ENCODE measurements at places on chromosomes 5 and 9.

GRCh38 chr5:152118676-152119470, 194.2 kb upstream of the GLRA1 start:
- DNase-seq = no peak

DNA sequence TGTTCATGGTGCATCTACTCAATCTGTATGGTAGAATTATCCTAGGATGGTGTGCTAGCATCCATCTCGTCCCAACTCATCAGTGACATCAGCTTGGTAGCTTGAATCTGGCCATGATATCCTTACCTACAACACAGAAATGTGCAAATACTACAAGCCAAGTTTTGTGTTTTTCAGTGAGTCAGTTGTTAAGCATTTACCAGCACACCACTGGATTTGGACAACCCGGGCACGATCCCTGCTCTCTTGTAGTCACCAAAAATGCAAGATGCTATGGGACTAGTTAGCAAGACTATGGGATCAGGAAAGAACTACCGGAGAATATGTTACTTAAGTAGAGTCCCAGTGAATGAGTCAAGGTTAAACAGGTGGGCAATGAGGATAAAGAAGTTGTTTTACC, 32.1 kb upstream of the ZNF354B start:
- no peak for DNase-seq

GRCh38 chr5:151248651-151249050, 4.3 kb upstream of the GM2A start:
- no peak for DNase-seq

- no peak for DNase-seq
Observed at GRCh38 chr9:98168153-98168780, 24.2 kb downstream of the CORO2A start.

GRCh38 chr9:126773004-126773607, 31.7 kb upstream of the ZBTB43 start:
- peak; percentile 60 for DNase-seq

GRCh38 chr9:73179589-73179988, 27.9 kb downstream of the ANXA1 start:
- no peak for DNase-seq

DNA sequence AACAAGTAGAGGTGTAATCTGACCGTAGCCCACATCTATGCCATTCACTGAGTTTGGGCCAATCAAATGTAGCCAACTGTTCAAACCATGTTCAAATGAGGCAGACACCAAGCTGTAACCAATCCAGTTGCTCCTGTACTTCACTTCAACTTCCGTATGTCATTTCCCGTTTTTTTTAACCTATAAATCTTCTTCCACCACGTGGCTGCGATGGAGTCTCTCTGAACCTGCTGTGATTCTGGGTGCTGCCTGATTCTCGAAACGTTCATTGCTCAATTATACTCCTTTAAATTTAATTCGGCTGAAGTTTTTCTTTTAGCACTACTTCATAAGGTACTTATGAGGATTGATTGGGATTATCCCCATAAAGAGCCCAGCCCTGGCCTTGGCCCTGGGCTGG, 179.7 kb downstream of the PIK3R1 start:
- no peak for DNase-seq

- DNase-seq = no peak
Observed at GRCh38 chr5:16673241-16674201, 56.7 kb upstream of the RETREG1 start.

- DNase-seq = no peak
Observed at GRCh38 chr9:92669527-92669889, 423 bp downstream of the IPPK start.

- DNase-seq = no peak
Observed at GRCh38 chr5:172533058-172533398, 78.7 kb upstream of the SH3PXD2B start.

DNA sequence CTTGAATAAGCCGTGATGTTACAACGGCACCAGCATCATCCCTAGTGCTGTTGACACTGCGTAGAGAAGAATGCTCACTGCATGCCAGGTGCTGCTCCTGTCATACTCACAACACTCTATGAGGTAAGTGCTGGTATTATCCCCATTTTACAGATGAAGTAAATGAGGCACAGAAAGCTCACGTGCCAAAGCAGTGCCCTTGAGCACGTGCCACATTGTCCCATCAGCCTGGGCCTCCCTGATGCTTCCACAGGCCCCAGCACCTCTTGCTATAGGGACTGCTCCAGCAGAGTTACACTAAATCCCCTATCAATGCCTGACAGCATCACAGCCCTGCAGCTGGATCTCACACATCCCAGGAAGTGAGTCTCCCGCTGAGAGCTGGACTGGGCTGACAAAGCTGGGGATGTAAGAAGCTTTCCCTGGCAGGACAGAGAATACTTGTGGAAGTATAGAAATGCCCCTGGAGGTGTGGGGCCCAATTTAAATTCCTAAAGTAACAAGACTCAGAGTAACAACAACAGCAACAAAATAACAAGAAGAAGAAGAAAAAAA, 216.1 kb downstream of the FSTL4 start:
- no peak for DNase-seq

DNA sequence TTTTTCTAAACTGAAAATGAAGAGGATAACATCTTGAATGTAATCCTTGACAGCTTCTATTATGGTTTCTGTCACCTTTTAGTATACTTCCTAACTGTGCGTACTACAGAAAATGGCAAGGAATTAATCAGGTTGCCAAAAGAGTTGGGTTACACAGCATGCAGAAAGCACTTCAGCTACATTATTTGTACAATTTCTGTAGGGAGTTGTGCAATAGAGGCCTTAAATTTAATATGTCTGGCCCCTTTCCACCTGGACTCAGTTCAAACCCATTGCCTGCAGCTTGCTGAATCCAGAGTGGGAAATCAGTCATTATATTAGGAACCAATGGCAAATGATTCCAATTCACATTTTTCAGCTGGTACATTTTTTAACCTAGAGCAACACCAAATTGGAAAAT, 549.7 kb downstream of the CSNK1G3 start:
- no peak for DNase-seq

GRCh38 chr9:127223810-127224177, 40.8 kb upstream of the GARNL3 start:
- DNase-seq = no peak

DNA sequence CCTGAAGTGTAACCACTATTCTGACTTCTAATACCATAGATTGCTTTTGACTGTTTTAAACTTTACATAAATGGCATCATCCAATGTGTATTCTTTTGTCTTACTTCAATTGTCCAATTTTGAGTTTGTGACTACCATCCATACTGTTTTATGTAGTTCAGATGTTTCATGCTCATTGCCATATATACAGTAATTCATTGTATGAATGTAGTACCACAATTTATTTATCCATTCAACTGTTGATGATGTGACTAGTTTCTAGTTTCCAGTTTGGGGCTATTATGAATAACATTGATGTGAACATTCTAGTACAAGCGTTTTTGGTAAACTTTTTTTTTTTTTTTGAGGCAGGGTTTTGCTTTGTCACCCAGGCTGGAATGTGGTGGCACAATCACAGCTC, 55.1 kb downstream of the HMGCS1 start:
- DNase-seq = no peak

DNA sequence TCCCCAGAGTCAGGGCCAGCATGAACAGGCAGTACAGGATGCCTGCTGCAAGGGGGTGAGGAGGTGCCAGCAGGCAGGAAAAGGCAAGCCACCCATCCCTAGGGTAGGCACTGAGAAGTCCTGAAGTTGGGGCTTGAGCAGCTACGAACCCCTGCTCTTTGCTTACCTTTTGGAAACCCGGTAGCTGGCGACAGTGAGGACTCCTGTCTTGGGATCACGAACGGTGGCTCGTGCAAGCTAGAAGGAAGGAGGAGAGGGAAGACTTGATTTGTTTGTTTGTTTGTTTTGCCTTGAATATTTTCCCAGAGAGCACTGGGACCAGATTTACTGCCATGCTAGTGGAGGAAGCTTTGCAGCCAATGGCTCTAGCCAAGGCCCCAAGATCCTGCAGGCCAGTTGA, 23.7 kb downstream of the P4HA2 start:
- no peak for DNase-seq

GRCh38 chr9:96484521-96484931, 34.6 kb downstream of the HABP4 start:
- DNase-seq = no peak

DNA sequence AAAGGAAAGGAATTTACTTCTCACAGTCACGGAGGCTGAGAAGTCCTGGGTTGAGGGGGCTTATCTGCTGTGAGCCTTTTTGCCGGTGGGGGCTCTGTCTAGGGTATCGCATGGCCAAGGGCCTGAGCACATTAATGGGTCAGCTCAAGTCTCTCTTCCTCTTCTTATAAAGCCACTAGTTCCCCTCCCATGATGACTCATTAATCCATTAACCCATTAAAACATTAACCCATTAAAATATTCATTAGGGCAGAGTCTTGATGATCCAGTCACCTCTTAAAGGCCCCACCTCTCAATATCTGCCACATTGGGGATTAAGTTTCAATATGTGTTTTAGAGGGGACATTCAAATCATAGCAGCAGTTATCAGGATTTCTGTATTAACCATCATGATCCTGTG, 406.3 kb downstream of the SPOCK1 start:
- no peak for DNase-seq

GRCh38 chr9:91954841-91955471, 4.9 kb upstream of the ROR2 start:
- peak; percentile 90 for DNase-seq

DNA sequence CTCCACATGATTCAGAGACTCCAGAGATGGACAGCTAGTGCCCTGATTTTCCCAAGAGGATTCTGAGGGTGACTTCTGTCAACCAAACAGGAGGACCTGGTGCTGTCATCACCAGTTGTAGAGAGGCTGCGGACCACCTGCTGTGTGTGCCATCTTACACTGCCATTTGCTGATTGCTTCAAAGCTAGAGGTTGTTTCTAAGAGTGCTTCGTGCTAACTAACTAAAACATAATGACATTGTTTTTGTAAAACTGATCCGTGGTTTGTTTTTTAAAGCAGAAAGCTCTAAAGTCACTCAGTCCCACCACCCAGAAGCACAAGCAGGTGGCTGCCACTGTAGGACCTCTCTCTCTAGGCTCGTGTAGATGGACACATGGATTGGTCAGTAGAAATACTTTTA, 12.2 kb downstream of the TENT4A start:
- no peak for DNase-seq

DNA sequence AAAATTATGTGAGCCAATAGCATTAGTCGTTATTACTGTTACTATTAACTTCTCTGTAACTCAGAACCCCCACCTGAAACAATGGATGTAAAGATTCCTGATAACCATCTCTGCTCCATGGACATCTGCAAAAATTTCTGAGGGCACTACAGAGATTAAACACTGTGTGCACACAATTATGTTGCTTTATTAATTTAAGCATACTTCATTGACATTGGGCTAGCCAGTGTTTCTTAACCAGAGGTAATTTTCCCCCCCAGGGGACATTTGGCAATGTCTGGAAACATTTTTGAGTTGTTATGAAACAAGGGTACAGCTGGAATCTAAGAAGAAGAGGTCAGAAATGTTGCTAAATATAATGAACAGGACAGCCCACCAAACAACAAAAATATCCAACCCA, 19.3 kb downstream of the SLIT3 start:
- no peak for DNase-seq

- no peak for DNase-seq
Observed at GRCh38 chr9:76464706-76465105, 5.7 kb downstream of the GCNT1 start.

DNA sequence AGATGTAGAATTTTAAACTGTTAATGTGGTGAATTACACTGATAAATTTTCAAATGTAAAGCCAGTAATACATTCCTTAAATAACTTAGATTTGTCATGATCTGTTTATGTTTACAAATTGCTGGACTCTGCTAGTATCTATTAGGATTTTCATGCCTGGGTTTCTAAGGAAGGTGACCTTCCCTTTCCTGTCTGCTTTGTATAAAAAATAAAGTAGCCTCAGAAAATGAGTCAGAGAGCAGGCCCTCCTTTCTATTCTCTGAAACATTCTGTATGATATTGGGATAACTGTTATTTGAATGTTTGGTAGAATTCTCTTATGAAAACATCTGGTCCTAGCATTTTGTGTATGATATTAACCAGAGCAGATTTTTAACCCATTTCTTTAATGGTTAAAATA, 255.3 kb downstream of the SYK start:
- no peak for DNase-seq

GRCh38 chr9:129640086-129640870, 1.7 kb downstream of the ASB6 start:
- no peak for DNase-seq

DNA sequence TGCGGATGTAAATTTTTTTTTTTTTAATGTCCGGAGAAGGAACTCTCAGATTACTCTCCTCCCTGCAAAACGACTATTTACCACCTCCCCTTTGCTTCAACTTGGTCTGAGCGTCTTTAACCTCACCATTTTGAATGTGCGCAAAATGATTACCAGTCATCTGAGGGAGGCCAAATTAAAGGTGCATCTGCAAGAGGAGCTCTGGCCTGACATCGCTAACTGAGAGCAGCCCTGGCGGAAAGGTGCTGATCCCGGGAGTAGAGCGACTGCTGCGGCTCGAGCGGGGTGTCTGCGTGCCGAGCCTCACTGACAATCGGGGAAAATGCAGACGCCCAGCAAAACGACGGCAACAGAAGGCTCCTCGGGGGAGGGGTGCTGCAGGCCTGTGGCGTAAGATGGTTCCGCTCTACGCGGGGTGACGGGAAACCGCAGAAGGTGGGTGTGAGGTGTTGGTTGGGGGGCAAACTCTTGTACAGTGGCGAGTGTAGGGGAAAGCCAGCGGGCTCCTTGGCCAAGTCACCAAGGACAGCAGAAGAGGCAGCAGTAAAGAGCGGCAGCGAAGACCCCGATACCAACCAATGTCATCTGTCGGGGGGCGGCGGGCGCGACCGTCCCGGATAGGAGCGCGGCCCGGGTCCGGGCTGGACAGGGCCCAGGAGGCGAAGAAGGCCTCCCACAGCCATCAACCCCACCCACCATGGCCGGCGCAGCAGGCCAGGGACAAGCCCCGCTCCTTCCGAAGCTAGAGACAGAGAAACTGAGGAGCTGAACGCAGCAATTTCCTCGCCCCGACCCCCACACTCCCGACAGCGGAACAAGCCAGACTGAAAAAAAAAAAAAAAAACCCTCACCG, 557 bp downstream of the PJA2 start:
- peak; percentile 42 for DNase-seq

GRCh38 chr5:99019254-99019653, 90.4 kb upstream of the CHD1 start:
- DNase-seq = no peak

DNA sequence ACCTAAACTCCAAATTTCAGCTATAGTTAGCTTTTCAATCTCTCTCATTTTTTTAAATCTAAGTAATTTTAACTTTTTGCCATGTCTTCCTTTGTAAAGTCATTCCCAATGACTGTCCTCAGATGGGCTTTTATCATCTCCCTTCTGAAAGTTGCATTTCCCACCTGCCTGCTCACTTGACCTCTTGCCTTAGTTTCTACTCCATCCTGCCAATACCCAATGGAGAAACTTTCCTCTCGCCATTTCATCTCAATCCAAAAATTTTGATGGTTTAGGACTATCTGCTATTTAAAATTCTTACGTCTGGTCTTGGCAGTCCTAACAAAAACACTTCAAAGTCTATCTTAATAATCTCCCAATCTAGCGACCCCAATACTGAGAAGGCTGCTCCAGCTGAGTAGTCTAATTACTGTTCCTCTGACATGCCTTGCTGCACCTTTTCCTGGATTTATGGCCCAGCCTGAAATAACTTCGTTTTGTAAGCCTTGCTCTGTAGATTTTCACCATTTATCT, 231.3 kb downstream of the PRR16 start:
- no peak for DNase-seq

GRCh38 chr5:39364367-39364766, at the start of gene C9:
C9 (minus strand) TSS chr5:39364495; CDS start chr5:39364464, 31 bp downstream.
- no peak for DNase-seq
